Renal pelvis (tissue), 12 donors: ENCODE measurements at places on chromosomes 7 and 10. TPM values are rescaled to one million over a fixed set of nuclear protein-coding genes. Genes with fewer than 3 reads are reported as not detected.

Gene ASIC3
- 2.1 TPM for polyA plus RNA-seq

Gene ICA1
- 16.9 TPM for polyA plus RNA-seq

Gene POLR1F
- polyA plus RNA-seq, result 17.6 TPM

Gene CALHM3
- not detected for polyA plus RNA-seq

Gene MSS51
- 4.9 TPM for polyA plus RNA-seq

Gene MICALL2
- 13.7 TPM for polyA plus RNA-seq

Gene PLEKHA1
- polyA plus RNA-seq, result 98.8 TPM

GRCh38 chr7:149714081-149714909 lies 59.1 kb downstream of the ZNF467 start:
- peak; percentile 92 for DNase-seq

DNA sequence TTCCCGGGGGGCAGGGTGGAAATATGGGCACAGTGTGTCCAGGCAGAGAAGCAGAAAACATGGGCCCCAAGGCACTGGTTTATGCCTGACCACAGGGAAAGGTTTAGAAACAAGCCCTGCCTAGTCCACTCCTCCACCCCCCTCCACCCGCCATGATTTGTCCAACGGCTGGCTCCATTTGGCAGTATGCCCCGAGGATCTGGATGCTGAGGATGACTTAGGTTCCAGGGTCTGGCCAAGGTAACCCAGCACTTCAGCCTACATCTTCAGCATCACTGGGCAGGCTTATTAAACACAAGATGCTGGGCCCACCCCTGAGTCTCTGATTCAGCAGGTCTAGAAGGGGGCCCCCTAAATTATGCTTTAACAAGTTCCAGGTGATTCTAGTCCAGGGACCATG lies 121.9 kb downstream of the RALA start:
- no peak for DNase-seq

DNA sequence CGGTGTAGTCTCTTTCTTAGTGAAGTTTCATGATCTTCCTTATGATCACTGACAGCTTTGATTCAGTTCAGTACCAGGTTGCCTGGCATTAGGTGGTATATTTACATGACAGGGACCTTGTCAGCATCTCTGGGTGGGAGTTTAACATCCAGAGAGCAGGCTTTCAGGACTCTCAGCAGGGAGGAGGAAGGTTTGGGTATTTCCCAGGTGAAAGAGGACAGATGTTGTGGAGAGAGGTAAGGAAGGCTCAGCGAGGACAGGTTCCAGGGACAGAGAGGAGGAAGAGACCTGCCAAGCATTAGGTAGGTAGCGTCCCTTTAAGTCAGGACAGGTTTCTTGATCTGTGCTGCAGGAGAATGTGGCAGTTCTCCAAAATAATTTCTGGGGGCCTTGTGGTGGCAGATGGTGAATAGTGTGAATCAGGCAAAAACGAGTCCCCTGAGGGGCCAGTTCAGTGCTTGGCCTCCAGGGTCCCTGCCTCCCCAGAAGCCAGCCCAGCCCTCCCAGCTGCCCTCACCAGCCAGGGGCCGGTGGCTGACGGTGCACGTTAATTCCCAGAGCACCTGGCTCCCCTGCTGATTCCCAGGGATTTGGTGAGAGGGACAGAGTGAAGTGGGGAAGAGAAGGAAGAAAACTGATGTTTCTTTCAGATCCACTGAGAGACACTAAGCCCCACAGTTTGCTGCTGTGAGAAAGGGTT lies 82.0 kb downstream of the VWC2 start:
- DNase-seq, result no peak

- DNase-seq, result peak; percentile 28
Measured at GRCh38 chr7:148747274-148747673, 48.6 kb downstream of the CUL1 start.

GRCh38 chr7:103989785-103990767 lies 618 bp upstream of the RELN start:
- DNase-seq, result peak; percentile 17

GRCh38 chr7:1457949-1458682 lies 1.2 kb downstream of the MICALL2 start:
- no peak for DNase-seq

GRCh38 chr10:16930540-16930939 lies 113.3 kb upstream of the RSU1 start:
- no peak for DNase-seq

DNA sequence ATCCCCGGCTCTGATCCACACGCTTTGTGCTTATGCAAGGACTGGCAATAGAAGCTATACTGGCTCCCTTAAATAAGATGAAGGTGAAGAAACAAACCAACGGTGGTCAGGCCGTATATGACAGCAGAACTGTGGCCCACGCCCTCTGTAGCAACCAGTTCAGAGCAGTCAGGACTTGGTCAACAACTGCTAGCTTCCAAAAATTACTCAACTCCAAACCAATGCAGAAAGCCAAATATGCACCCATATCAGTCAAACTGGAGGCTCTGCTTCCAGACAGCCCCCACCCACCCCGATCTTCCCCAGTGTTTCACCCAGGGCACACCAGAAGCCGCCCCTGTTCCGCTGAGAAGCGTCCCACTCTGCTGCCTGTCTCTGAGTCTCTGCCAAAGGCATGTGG lies 222.3 kb upstream of the MGMT start:
- no peak for DNase-seq

GRCh38 chr10:130627346-130628045 lies 491.3 kb downstream of the GLRX3 start:
- no peak for DNase-seq

DNA sequence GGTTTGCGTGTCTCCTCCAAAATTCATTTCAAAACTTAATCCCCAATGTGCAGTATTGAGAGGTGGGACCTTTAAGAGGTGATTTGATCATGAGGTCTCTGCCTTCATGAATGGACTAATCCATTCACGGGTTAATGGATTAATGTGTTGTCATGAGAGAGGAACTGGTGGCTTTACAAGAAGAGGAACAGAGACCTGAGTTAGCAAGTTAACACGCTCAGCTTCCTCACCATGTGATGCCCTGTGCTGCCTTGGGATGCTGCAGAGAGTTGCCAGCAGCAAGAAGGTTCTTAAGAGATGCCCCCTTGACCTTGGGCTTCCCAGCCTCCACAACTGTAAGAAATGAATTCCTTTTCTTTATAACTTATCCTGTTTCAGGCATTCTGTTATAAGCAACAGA lies 3.7 kb upstream of the TCTN3 start:
- no peak for DNase-seq
